ENCODE measurements at places on chromosomes 2 and 18.

- no peak for DNase-seq
Measured at GRCh38 chr2:230158468-230158867, 61.3 kb downstream of the SP110 start.

DNA sequence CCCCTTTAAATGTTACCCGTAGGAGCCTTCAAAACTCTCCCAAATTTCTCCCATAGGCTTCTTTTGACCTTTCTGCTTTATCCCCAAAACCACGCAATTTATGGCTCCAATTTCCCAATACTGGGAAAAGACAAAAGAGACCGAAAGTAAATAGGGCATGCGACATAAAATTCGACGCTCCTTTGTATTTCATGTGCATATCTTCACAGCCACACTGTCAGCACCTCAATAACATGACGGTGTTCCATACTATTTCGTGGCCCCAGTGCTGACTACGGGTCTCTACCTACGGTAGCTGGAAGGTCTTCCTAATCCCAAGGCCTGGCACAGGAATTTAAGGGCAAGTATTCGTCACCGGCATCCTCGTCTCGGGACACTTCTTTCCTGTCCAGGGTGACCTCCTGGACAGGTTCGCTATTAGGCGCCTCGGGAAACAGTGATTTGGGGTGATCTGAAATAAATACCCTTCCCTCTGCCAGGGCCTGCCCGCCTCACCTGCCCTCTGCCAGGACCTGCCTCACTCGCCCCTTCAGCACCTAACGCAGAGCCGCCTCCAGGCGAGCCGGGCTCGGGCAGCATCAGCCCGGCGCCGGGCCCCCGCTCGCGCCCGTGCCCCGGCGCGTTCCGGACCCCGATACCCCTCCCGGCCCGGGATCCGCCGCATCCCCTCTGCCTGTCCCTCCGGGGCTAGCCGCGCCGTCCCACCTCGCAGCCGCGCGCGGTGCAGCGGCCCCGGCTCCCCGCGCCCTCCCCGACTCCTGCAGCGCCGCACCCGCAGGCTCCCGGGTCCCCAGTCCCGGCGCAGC is 680 bp downstream of the DTNB start:
- DNase-seq, result peak; percentile 76

DNA sequence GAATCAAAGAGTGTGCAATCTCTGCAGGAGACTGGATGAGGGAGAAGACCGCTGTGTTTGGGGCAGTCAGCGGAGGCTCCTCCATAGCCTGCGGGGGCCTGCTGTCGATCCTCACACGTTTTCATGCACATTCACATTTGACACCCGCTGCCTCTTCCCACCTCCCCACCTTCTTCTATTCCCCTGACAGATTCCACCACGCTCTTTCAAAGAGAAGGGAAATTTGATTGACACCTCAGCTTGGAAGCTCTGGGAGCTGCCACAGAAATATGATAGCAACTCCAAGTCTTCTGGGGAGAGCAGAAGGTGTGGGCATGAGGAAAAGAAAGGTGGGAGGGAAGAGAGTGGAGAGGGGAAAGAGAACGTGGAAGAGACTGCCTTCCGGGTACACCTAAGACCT is 87.5 kb downstream of the BOD1L2 start:
- DNase-seq, result no peak

DNA sequence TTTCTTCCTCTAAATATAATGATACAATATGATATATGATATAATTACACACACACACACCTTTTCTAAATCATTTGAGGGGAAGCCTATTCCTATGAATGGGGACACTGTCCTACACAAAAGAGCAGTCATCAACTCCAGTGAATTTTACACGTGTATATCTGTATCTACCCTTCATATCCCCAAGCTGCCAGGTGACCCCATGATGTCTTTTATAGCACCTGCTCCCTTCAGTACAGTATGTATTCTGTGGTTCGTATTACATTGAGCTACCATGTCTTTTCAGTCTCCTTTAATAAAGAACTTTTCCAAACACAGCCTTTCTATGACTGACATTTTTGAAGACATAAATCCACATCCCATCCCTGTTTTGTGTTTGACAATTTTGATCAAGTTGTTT is 19.0 kb downstream of the TBC1D8 start:
- no peak for DNase-seq

GRCh38 chr2:140249821-140250220 is 1469.6 kb upstream of the NXPH2 start:
- DNase-seq, result no peak

GRCh38 chr2:235077046-235077445 is 125.2 kb downstream of the SH3BP4 start:
- no peak for DNase-seq

DNA sequence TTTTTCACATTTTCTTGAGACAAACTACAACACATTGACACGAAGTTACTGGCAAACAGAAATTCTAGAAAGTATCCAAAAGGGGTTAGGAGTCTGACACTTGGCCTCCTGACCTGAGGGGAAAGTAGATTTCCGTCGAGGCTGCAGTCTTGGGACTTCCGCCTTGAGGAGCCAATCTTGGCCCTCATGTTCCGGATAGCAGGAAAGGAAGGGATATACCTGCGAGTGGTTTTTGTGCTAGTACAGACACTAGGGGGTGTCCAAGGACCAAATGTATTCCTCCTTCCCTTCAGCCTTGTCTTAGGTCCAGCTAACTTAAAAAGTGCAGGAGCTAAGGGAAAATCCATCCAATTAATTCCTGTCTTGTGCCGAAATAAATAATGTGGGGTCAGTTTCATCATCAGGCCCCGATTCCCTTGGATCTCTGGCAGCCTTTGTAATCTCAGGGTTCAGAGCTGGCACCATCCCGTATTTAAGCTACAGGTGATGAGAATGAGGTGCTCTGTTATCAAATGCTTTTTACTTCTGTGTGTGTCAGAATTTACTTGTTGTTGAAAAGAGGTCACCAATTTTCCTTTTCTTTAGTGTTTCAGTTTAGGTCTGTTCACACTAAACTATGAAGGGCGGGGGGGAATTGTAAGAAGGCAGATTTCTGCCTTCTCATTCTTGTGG is 330.2 kb upstream of the FANCL start:
- no peak for DNase-seq
